Activated CD4-positive, alpha-beta T cell treated with anti-CD3 and anti-CD28 coated beads, Interleukin-2, amount 50 U/mL, for 24 hours (primary cell): ENCODE measurements at places on chromosomes 2 and 18.

DNA sequence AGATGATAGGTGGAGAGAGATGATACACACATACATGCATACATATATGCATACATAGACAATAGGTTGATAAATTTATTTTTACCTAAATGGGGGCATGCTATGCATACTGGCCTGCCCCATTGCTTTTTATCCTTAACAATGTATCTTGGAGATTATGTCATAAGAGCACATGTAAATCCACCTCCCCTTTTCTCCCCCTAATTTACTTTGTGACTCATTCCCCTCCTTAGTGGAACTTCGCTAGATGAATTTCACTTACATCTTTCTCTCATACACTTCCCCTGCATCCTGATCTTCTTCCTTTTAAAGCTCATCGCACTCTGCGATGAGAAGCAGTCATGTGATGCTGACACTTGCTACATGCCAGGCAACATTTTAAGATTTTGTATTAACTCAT is 223.6 kb downstream of the C1D start:
- no peak for DNase-seq

DNA sequence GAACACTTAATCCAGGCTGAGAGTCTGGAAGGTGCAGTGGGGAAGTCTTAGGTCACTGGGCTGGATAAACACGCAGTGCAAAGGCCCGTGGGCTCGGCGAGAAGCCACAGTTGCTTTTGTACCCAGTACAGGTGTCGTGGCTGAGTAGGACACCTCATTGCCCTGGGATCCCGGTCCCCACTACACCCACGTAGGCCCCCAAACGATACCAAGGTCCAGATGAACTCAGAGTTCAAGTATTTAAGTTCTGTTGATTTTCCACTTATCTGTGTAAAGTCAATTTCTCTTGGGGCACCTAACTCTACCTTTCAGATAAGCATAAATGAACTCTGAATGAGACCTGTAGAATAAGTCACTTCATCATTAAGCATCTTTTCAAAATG is 302.0 kb downstream of the PIEZO2 start:
- no peak for DNase-seq

DNA sequence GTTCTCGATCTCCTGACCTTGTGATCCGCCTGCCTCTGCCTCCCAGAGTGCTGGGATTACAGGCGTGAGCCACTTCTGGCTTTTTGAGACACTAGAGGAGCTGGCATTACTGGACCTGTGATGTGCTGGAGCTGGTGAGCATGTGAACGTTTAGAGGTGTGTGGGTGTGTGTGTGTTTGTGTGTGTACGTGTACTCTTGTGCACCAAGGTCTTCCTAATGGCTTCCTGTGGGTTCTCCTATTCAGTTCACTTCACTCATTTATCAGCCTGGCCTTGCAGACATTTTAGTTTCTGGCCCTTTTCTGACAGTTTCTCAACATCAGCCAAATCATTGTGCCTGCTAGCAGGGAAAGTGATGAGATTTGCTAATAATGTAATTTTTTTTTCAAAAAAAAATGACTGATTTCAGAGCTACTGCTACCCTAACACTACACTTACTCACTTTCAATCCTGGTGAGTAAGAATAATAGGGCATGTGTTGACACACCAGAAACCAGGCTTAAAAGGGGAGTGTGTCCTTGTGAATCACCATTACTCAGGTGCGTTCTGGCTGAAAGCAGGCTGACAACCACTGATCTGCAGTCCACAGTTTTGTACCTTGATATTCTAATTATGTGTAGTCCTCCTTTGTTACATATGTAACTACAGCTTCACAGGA is 41.0 kb upstream of the ACTR3 start:
- no peak for DNase-seq

GRCh38 chr2:214117054-214117453 is 293.8 kb upstream of the VWC2L start:
- no peak for DNase-seq

GRCh38 chr2:12543978-12544558 is 172.7 kb upstream of the TRIB2 start:
- DNase-seq, result no peak

GRCh38 chr2:17584689-17585088 is 44.2 kb downstream of the VSNL1 start:
- no peak for DNase-seq

GRCh38 chr2:85549826-85550225 is 10.9 kb downstream of the MAT2A start:
- no peak for DNase-seq

DNA sequence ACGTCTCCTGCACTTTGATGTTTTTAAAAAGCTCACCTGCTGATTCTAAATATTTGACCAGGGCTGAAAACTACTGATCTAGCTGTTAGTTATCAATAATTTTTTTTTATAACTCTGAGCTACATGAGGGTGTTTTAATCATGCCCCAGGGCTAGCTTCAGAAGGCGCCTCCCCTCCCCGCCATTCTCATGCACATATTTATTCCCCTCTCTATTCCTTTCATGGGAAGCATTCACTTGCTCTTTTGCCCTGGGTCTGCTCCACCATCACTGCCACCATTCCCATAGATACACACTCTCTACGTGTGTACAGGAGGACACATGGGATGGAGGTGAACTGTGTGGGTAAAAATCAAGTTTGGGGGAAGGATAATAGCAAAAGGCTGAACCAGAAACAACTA is 101.0 kb downstream of the PLA2R1 start:
- DNase-seq, result no peak

DNA sequence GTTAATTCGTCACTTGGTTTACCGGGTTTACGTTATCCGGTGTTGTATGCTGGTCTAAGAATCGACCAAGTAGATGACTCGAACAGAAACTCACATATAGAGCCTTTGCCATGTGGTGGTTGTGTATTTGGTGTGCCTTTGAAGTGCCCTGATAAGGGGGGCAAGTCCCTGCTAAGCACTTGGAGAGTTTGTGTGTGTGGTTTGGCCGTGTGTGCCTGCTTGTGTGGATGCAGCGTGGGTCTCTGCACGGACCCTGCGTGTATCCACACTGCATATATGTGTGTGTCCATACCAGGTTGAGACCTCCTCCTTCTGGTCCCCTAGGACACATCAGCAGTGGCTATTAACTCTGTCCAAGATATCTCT is 2.4 kb upstream of the CELF4 start:
- no peak for DNase-seq

GRCh38 chr2:232925821-232926156 is 55.7 kb downstream of the SNORC start:
- DNase-seq, result no peak

DNA sequence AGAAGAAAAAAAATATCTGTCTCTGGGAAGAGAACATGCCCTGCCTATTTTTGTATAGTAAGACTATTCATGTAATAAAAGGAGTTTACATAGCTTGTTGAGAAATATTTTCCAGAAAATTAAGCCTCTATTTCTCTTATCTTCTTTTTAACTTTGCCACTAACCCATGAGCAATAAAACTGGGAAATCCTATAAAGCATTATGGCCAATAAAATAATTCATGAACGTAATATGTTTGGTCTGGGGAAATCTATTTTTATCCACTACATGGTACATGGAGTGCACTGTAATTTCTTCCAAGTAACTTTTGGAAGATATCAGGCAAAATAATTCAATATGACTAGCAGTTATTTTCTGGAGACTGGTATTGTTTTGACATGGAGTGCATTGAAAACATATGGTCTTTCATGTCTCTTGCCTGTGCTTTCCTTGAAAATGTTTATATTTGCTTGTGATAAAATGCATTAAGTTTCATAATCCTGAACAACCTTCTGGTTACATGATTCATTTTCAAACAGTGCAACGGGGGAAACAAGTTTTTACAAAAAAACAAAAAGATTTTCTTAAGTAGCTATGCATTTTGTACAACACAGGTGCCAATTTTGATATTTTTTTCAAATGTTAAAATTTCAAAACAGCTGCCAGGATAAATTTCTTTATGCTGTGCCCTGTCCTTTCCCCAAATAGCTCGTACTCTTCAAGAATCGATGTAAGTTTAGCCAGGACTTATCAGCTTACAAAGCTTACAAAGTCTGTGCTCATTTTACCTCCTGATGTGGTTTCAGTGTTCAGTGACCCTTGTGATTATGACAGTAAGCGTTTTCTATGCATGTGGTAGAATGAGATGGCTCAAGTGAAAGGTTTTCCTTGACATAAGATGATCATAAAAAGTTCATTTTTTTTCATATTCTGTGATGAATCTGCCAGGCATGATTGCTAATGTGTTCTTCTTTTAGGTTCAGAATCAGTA is 194.5 kb downstream of the UBE2E3 start:
- DNase-seq, result no peak

GRCh38 chr18:61545281-61546245 is 212.3 kb downstream of the CDH20 start:
- no peak for DNase-seq

GRCh38 chr2:33265584-33266338 is 210.7 kb upstream of the RASGRP3 start:
- DNase-seq, result no peak

DNA sequence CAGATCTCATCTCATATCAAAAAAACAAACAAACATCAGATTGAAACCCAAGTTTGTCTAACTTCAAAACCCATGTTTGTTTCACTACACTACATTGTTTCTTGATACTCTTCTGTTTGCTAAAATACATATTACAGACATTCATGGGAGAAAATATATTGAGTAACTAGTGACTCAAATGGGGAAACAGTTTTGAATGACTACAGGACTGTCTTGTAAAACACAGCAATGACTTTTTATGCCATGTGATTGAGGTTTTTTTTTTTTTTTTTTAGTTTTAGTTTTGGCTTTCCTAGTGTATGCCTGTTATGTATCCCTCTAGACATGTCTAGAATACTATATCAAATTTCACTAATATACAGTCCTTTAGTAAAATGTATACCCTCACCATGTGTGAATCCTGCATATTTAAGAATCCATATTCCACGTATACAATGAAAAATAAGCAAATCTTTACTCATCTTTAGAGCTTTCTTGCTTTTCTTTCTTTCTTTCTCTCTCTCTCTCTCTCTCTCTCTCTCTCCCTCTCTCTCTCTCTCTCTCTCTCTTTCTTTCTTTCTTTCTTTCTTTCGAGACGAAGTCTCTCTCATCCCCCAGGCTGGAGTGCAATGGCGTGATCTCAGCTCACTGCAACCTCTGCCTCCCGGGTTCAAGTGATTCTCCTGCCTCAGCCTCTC is 46.6 kb upstream of the SERTAD2 start:
- DNase-seq, result no peak

- no peak for DNase-seq
Observed at GRCh38 chr2:130241041-130241707, 42.9 kb upstream of the TUBA3E start.

DNA sequence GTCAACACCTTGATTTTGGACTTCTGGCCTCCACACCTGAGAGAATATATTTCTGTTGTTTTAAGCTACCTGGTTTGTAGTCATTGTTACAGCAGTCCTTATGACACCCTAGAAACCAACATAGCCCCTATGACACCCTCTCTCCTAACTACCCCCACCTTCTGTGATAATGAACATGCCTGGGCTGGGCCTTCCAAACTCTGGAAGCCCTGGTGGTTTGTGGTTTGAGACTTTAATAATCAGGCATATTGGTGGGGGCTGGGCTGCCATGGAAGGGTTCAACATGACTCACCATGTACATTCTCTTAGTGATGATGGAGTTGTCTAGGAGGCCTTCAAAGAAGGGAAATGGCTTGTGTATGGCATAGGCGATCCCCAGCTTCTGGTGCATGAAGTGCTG is 3.3 kb downstream of the SP110 start:
- no peak for DNase-seq

GRCh38 chr18:61096226-61096625 is 237.0 kb upstream of the CDH20 start:
- DNase-seq, result no peak

GRCh38 chr18:31857526-31858106 is 85.3 kb downstream of the TRAPPC8 start:
- DNase-seq, result no peak

DNA sequence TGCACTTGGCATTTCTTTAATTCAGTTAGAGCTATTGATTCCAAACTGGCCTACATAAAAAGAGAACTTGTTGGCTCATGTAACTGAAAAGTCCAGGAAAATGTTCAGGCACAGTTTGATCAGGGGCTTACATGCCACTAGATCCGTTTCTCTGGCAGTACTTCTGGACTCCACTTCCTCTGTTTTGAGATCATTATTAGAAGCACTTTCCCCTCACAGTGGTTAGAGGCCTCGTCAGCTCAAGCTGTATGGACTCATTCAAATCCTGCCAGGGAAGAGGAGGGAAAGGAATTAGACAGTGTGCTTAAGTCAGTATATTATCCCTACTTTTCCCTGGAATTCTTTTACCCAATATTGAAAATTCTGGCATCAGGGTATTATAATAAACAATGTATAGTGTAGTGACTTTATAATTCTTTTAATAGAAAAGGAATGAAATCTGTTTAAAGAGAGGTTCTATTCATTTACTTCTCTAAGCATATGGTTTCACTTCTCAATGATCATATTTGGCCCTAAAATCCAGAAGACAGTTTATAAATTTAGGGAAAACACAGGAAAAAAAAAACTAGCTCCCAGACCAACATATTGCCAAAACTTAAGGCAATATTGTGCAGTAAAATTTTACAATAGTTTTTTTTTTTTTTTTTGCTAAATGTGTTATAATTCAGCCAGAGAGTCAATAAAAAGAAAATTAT is 92.0 kb downstream of the ARMC9 start:
- no peak for DNase-seq

GRCh38 chr2:203814661-203815540 is 52.7 kb upstream of the CTLA4 start:
- no peak for DNase-seq

DNA sequence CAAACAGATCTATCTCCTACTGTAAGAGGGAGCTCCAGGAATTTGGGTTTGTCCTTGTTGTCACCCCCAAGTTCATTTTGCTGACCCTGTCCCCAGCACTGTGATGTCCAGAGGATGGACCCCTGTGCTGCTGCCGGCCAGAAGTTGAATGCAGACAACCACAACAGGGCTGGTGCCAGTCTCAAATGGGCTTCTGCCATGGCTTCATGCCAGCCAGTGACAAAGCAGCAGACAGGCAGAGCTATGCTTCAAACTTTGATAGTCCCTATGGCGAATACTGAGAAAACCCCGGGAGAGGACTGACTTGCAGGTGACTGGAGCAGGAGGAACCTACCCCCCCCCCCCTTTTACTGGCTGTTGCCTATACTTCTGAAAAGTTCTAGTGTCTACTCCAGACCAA is 3.2 kb downstream of the SMAD7 start:
- DNase-seq, result no peak

DNA sequence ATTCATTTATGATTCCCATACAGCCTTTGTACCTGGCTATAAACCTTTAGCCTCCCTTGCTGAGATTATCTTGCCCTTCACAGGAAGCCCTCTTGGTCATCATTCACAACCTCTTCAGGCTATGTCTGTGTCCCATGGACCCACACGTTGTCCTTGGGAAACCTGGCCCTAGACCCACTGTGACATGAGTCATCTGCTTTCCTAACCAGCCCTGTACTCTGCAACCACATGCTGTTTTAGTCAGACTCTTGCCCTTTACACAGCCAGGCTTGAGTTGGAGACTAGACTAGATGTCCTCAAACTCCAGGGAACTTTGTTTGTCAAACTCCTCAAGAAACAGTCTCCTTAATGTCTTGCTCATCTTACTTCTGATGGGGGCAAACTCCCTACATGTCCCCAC is 229.3 kb upstream of the ZSWIM2 start:
- no peak for DNase-seq

GRCh38 chr2:225041851-225042799 is at the start of gene DOCK10:
DOCK10 (minus strand) TSS chr2:225042468; CDS start chr2:225042374, 94 bp downstream.
- no peak for DNase-seq
